ENCODE measurements at places on chromosomes 7 and 10.

- DNase-seq: no peak
These were observed 129.1 kb downstream of the PRKG1 start for GRCh38 chr10:51203359-51203758.

DNA sequence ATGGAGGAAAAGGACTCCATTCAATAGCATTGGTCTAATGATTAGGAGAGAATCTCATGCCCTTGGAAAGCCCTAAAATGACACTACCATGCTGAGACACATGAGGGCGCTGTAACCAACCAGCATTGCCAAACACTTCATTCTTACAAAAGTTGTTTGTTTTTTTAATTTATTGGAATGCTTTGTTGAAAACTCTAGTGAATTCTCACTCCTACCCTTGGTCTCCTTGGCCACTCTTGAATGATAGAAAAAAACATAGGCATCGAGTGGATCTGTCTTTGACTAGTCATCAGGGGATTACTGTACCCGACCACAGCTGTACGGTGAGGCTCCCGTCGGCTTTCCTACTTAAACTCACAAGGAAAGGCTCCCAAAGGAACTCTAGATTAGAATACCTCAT, 29.3 kb upstream of the ADD3 start:
- peak; percentile 31 for DNase-seq

DNA sequence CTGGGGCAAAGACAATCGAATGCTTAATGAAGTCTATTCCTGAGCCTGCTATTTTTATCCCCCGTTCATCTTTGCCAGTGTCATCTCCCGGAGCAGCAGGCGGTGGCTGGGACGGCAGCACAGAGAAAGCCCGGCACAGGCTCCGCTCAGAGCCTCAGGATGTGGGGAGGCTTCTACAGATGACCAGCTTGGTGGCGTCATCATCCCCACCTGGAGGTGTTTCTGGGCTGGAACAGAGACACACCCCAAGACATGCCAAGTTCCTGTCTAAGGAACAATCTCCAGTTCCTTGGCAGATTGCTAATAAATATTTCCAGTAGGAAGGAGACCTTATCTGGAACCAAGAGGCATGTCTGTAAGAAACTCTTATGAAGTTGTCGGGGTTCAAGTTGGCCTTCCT, 552.4 kb upstream of the MGMT start:
- DNase-seq: no peak

DNA sequence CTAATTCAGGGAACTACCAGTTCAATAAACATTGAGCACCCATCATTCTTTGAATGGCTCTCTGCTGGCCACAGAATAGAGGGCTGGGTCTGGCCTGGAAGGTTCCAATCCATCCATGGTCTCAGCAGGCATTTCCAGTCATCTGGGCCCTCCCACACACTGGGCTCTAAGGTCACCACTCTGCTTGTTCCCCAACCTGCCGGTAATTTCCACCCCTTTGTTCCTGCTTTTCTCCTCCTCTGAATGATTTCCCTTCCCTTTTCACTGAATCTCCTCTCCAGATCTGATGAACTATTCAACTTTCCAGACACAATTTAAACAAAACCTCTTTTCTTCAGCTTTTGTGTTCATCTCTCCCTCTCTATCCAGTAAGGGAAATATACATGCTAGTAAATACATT, 2.6 kb downstream of the BZW2 start:
- DNase-seq: no peak
